ENCODE measurements at places on chromosomes 12 and 14. TPM values are rescaled to one million over a fixed set of nuclear protein-coding genes. Genes with fewer than 3 reads are reported as not detected.

RAP1B gene
- total RNA-seq, result 50.1 TPM

OTOGL gene
- total RNA-seq, result 0.52 TPM

RAB15 gene
- 8.4 TPM for total RNA-seq

CMTM5 gene
- 2.1 TPM for total RNA-seq
